NCI-H524 (cell line): ENCODE measurements at places on chromosomes 7 and 10.

GRCh38 chr10:112497347-112497950 is 50.4 kb downstream of the VTI1A start:
- no peak for DNase-seq

DNA sequence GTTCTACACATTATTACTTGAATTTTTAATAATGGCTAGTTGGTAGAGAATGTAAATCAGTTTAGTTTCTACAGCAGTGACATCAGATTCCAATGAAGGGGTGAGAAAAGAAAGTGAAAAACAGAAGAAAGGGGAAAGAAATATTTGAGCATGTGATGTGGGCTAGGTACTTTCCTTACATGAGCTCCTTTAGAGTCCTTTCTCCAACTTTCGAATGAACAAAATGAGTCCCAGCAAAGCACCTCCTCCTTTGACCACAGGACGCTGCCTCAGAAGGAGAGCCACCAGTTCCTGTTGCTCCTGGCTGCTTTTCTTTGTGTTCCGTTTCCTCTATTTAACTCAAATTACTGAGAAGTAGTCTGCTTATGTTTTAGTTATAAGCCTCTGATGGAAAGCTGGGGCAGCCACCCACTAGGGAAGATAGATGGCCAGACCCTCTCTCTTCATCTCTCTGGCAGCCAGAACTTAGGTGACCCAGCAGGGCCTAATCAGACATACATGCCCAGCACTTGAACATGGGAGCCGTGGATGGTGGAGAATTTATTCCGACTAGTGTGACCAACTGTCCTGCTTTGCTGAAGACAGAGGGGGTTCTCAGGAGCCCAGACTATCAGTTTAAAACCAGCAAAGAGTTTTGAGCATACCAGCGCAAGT is 82.4 kb upstream of the NME8 start:
- DNase-seq: no peak

- DNase-seq: no peak
Observed at GRCh38 chr10:89887830-89888229, 186.4 kb downstream of the KIF20B start.

DNA sequence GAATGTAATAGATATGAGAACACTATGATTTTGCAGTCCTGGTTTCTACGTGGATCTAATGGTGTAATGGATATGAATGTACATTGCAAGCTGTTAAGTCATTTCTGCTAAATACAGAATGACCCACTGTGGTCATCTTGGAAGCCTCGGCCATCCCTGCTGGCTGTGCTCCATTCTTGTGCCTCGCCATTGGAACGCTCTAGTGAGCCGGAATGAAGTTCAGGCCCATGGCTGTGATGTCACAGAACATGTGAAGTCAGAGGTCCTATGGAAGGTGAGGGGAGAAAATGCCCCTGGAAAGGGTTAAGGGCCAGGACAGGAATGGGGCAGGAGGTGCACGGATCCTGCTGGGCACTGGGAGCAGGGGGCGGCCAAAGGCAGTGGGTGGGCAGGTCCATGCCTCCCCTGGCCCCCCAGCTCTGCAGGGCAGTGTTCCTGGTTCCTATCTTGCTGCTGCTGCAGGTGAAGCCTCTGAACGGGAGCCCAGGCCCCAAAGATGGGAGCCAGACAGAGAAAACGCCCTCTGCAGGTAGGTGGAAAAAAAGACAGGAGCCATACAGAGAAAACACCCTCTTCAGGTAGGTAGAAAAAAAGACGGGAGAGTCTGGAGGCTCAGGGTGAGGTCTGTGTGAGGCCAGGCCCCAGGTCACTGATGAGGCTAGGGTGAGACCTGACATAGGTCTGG is at the start of gene LLCFC1:
Gene LLCFC1 (plus strand): TSS at position 259 of the 685 bp plus-strand sequence. CDS start 138 bp downstream, at position 397.
- no peak for DNase-seq

DNA sequence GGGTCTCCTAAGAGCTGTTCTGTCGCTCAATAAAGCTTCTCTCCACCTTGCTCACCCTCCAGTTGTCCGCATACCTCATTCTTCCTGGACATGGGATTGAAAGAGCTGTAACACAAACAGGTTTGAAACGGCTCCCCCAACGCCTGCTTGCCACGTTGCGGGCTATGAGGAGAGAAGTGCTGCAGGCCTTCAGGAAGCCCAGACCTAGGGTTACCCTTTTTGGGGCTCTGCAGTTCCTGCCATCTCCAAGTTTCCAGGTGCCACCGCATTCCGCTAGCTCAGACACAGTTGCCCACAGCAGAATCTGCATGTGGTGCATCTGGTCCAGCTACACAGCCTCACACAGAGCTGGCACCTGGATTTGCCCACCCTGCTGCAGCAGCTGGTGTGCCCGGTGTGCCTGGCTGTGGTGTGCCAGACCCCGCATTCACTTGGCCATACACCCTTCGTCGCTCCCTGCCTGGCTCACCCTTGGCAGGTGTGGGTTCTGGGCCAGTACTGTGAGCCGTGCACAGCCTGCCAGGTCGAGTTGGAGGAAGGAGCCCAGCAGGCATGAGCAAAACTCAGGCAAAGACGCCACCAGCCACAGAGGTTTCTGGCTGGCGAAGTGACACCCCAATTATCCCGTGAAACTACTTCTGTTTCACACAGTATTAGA is 253.2 kb upstream of the SEMA3A start:
- no peak for DNase-seq

DNA sequence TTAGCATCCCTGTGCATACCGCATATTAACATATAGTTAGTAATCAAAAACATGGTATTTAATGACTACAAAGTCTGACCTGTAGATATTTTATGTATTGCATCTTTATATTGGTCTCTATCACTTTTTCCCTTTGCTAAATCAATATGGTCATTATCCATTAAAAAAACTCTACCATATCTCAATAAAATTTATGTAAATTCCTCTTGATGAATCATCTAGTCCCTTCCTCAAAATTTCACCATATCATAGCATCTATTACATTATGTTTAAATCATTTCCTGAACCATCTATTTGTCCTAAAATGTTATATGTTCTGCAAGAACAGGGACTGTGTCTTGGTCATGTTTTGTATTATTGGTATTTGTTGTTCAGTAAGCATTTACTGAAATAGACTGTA is 7.7 kb upstream of the ING3 start:
- no peak for DNase-seq

- no peak for DNase-seq
Observed at GRCh38 chr7:285731-286130, 4.2 kb upstream of the FOXL3 start.

- DNase-seq: peak; percentile 4
Observed at GRCh38 chr7:102914585-102914984, 1.8 kb downstream of the LRRC17 start.

GRCh38 chr7:36071605-36072004 is 81.4 kb upstream of the EEPD1 start:
- no peak for DNase-seq

- DNase-seq: no peak
Observed at GRCh38 chr7:23524473-23524872, 7.3 kb downstream of the TRA2A start.

- DNase-seq: no peak
Observed at GRCh38 chr10:90977855-90978486, 57.1 kb upstream of the ANKRD1 start.

GRCh38 chr7:14697684-14698083 is 204.9 kb downstream of the DGKB start:
- DNase-seq: no peak

- DNase-seq: no peak
Observed at GRCh38 chr10:24858288-24859270, 93.8 kb downstream of the PRTFDC1 start.

GRCh38 chr10:88196291-88196690 is 332.9 kb downstream of the PTEN start:
- no peak for DNase-seq

GRCh38 chr10:126491476-126491875 is 103.2 kb upstream of the ADAM12 start:
- no peak for DNase-seq

- DNase-seq: no peak
Observed at GRCh38 chr10:121521794-121522556, 76.3 kb downstream of the FGFR2 start.
